ENCODE measurements at places on chromosomes 1 and 21.

DNA sequence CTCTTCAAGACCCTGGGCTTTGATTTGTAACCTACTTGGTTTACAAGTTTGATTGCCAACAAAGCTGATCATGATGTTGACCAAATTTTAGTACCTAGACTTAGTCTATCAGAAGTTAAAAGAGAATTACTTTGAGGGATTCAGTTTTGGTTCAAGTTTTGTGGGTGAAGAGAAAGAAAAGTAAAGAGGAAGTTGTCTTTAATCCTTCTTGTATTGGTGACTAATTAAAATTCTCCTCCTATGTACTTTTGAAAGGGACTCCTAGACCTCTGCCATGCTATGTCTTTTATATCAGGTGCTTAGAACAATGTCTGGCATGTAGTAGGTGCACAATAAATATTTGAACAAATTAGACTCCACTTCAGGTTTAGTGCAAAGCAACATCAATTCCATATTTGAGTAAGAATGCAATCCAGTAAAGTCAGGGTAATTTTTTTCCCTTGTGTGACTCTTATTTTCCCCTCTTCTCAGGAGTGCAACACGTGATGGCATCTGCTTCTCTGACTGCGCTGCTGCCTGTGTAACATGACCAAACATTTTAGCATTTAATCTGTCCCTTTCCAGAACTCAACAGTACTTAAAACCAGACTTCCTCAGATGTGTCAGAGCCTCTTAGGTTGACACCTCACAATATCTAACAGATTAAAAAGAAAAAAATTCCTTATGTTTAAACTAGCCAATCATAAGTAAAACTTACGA, 41.1 kb upstream of the KCNQ4 start:
- DNase-seq, result no peak

GRCh38 chr21:14553422-14553821, 7.3 kb upstream of the SAMSN1 start:
- DNase-seq, result no peak

DNA sequence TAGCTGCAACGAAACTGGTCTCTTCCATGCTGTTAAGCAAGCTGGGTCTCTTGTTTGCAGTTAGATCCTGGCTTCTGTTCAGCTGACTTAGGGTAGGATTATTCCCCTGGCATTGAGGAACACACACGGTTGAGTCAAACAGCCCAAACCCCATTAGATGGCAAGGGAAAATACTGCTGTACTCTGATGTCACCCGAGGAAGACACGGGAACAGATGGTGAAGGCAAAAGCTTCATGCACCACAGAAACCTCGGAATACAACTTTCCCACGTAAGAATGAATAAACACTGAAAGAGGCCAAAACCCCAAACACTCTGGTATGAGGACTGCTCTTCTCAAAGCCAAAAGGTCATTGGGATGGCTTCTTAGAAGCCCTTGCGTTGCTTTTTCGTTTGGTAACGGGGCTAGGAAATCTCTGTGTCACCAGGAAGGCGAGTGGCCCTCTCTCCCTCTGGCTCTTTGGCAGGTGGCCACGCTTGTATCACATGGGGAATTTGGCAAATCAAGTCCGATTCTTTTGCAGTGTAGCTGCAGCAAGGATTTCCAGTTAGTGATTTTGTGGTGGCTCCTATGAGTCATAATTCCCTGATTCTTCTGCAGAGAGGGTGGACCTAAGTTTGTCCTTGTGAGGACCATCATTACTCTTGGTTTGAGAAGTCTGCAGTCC, 16.7 kb upstream of the LYST start:
- no peak for DNase-seq

GRCh38 chr21:37829447-37829846, 86.8 kb downstream of the KCNJ6 start:
- no peak for DNase-seq

DNA sequence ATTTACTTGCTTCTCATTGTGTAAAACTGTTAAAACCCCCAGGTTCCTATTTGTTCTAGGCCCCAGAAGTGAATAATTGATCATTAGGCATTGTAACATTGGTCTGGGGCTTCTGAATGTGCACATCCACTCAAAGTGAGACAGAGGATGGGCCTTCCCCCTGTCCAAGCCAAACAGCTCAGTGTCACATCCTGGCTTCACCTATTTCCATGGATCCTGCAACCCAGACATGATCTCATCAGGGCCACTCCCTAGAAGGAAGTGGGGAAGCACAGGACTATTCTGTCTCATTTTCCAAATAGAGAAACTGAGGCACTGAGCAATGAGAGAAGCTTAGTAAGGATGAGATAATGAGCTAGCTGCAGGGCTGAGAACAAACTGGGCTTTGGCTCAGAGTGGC, 47.4 kb upstream of the TSPAN2 start:
- DNase-seq, result no peak
